ENCODE measurements at places on chromosomes 7 and 10. TPM values are rescaled to one million over a fixed set of nuclear protein-coding genes. Genes with fewer than 3 reads are reported as not detected.

Gene LIPN
- not detected for total RNA-seq

Gene CLCN1
- total RNA-seq = not detected

Gene NXPH1
- total RNA-seq = not detected

Gene HIP1
- total RNA-seq = 27.9 TPM

Gene GIMAP4
- total RNA-seq = 215 TPM

DNA sequence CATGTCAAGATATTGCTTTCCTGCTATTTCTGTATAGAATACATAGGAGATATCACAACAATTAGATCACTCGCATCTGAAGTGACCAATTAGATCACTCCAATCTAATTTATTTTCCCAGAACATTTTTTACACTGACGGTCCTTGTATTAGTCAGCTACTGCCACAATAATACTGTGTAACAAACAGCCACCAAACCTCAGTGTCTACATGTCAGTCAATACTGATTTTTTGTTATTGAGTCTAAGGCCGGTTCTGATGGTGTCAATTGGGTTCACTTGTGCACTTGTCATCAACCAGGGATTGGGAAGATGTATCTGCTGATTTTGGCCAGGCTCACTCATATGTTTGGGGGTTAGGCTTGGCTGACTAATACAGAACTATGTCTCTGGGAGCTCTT is 275.9 kb upstream of the NFE2L3 start:
- DNase-seq = no peak

DNA sequence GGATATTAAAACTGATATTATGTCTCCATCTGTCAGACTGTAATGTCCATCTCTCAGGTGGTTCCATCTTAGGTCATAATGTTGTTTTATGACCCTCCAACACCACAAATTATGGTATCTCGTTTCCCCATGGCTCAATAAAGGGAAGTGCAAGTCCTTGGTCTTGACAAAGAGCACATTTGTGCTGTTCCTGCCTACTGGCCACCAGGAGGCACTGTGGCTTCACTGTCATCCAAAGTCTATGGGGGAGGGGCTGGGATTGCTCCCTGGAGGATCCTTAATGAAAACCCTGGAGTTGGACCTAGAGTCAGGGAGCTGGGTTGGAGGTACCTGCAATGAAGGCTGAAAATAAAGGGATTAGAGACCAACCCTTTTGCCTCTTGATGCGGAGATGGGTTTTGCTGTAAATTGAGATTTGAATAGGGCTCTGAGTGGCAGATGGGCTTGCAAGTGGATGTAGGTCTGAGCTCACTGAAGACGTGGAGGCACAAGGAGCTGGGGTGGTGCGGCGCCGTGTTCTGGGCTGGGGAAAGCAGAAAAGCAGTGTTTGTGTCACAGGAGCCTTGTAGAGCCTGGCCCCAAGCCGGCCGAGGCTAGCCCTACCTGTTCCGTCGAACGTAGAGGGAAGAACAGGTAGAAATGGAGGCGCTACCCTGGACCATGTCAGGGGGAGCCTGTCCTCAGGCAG is 180.5 kb upstream of the PRSS58 start:
- DNase-seq = peak; percentile 67

DNA sequence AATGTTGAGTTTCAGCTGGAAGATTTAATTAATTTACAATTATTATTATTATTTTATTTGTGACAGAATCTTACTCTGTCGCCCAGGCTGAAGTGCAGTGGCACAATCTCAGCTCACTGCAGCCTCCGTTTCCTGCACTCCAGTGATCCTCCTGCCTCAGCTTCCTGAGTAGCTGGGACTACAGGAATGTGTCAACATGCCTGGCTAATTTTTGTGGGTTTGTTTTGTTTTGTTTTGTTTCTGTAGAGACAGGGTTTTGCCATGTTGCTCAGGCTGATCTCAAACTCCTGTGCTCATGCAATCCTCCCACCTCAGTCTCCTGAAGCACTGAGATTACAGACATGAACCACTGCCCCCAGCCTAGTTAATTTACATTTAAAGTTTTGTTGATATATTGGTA is 93.8 kb upstream of the MEOX2 start:
- no peak for DNase-seq

DNA sequence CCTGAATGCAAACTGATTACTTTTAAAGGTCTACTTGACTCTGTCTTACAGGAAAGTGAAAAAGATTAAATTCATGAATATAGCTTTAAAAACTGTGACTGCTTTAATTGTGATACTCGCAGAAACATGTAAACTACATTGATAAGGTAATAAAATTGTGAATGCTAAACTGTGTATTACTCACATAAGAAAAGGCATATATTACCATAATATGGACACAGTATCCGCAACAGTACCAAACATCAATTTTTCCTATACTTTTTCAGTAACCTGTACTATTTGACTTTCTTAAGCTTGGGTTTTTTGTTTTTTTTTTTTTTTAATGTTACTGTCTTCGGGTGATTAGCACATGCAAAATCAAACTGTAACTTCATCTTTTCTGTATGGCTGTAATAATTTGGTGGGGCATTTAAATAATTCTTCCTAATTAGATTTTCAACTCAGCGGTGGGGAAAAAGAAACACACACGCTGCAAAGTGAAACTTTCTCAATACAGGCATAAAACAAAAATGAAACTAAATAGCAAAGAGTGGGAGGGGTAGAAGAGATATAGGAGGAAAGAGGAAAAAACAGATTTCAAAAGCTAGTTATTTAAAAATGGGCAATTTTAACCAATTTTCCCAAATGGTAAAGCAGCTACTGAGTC is 23.2 kb downstream of the NT5C3A start:
- peak; percentile 62 for DNase-seq

DNA sequence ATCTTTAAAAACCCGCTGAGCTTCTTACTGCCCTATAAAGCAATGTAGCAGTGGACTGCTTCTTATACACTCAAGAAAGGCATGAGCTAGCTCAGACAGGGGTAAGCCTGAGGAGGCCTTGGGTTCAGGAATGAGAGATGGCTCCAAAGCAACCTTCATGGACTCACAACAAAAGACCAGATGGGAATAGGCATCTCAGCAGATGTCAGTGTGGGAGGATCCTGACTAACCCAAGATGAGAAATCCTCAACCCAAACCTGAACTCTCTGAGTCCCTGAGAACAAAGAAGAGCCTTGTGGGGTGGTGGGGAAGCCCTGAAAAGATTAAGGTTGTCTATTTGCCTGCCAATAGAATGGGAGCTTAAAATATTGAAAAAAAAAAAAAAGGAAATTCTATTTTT is 807.4 kb downstream of the KCNMA1 start:
- DNase-seq = no peak

GRCh38 chr7:107234436-107234835 is 65.6 kb downstream of the HBP1 start:
- DNase-seq = no peak
